Naive thymus-derived CD4-positive, alpha-beta T cell (primary cell): ENCODE measurements at places on chromosomes 12 and 14. TPM values are rescaled to one million over a fixed set of nuclear protein-coding genes. Genes with fewer than 3 reads are reported as not detected.

KIAA0586 gene
- 47.0 TPM for total RNA-seq

MGP gene
- 1.7 TPM for total RNA-seq

ITGB7 gene
- total RNA-seq: 410 TPM

DNA sequence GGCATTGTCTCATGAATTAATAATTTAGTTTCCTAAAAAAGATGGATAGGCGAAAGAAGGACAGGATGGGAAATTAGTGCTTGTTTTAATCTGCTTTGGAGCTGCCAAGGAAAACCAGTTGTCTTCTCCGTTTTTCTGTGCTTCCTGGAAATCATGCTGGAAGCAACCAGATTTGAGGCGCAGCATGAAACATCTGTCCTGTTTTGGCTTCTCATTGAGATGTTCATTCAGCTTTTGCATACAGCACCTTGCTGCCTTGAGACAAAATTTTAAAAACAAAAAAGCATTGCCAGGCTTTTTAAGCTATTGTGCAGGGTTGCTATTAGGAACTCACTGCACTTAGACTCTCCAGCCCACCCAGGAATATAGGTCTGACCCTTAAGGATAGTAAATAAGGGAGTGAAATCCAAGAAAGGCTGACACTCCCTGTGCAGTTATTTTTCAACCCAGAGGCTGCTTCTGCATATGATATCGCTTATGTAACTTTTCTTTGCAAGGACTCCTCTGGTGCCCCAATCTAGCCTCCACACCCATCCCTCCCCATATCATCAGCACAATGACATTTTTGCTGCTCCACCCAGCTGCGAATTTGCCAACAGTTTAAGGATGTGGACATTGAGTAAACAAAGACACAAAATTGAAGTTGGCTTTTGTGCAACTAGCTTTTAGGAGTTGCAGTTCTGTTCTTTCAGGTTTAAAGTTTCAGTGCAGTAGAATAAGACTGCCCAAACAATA lies 46.9 kb upstream of the MDM1 start:
- H3K27ac ChIP-seq: no peak overlapping the region
- no peaks in the 10 kb centered on the region for H3K27me3 ChIP-seq
- H3K36me3 ChIP-seq: peaks cover 3% of the 10 kb centered on the region
- H3K4me3 ChIP-seq: no peak overlapping the region
- peaks cover 6% of the 10 kb centered on the region for H3K4me1 ChIP-seq

DNA sequence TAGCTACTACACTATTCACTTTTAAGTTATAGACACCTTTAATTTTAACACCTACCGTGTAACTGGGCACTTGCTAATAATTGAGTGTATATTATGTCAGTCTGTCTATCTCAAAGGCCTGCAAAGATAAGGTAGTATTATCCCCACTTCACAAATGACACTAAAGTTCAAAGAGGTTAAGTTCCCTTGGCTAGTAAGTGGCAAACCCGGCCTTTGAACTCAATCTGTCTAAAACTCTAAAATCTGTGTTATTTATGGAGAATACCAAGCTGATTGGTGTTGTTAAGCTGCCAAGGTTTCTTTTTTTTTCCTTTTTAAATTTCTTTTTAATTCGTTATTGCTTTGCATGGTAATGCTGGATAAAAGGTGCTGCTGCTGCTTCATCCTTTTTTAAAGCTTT lies 37.7 kb downstream of the YLPM1 start:
- no peaks in the 10 kb centered on the region for H3K27me3 ChIP-seq
- no peak overlapping the region for H3K4me3 ChIP-seq
- H3K27ac ChIP-seq: no peak overlapping the region
- H3K36me3 ChIP-seq: peaks cover 20% of the 10 kb centered on the region
- no peak for DNase-seq

DNA sequence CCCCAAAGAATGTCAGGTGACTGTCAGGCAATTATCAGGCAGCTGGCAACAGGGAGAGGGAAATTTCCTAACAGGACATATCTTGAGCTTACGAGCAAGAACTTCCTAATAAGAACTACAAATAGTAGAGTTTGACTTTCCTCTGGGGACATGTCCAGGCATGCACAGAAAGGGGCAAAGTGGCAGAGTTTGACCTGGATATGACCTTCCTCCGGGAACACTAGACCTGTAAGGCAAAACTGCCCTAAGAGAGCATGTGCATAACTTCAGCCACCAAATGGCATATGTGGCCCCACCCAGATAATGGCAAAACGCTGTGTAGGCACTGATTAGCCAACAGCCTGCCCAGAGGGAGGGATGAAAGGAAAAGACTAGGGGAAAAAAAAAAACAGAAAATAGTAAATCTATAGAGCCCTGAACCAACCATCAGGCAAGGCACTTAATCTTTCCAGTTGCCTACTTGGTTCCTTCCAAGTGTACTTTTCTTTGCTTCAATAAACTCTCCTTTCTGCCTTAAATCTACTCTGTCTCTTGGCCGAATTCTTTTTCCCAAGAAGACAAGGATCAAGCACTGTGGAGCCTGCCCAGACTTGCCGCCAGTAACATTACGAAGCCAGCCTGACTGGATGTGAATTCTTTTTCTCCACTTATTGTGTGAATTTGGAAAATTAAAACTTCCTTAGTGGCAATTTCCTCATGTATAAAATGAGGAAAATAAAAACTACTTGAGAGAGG lies 164.1 kb downstream of the SPTSSA start:
- H3K36me3 ChIP-seq: no peaks in the 10 kb centered on the region
- no peak for DNase-seq
- H3K27ac ChIP-seq: no peak overlapping the region
- H3K4me1 ChIP-seq: no peaks in the 10 kb centered on the region

DNA sequence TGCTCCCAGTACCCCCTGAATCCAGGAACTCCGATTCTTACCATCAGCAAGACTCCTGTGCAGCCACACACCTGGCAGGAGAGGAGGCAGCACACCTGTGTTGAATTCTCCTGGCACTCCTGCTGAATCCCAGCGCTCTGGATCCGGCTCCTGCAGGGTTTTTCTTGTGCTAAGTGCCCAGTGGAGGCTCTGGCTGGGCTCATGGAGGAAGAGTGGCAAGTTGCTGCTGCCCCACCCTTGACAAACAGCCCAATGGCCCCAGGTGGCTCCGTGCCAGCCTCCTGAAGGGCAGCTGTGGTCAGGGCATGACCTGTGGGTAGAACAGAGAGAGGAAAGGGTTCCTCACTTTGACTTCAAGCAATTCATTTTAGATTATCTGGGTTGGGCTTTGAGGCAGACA lies 20.0 kb downstream of the CRACR2A start:
- H3K4me3 ChIP-seq: no peak overlapping the region
- no peaks in the 10 kb centered on the region for H3K27me3 ChIP-seq
- no peak overlapping the region for H3K27ac ChIP-seq
- peaks cover 7% of the 10 kb centered on the region for H3K4me1 ChIP-seq

- DNase-seq: no peak
- H3K27me3 ChIP-seq: peaks cover 7% of the 10 kb centered on the region
- H3K27ac ChIP-seq: no peak overlapping the region
- no peaks in the 10 kb centered on the region for H3K4me1 ChIP-seq
These were observed 507 bp downstream of the AQP5 start for GRCh38 chr12:49961993-49962764.

- H3K4me3 ChIP-seq: peak overlapping the region; percentile 30
- peaks cover 17% of the 10 kb centered on the region for H3K36me3 ChIP-seq
- H3K27ac ChIP-seq: peak overlapping the region; percentile 56
- peak; percentile 60 for DNase-seq
These were observed 14.7 kb downstream of the P2RX4 start for GRCh38 chr12:121224591-121224990.

DNA sequence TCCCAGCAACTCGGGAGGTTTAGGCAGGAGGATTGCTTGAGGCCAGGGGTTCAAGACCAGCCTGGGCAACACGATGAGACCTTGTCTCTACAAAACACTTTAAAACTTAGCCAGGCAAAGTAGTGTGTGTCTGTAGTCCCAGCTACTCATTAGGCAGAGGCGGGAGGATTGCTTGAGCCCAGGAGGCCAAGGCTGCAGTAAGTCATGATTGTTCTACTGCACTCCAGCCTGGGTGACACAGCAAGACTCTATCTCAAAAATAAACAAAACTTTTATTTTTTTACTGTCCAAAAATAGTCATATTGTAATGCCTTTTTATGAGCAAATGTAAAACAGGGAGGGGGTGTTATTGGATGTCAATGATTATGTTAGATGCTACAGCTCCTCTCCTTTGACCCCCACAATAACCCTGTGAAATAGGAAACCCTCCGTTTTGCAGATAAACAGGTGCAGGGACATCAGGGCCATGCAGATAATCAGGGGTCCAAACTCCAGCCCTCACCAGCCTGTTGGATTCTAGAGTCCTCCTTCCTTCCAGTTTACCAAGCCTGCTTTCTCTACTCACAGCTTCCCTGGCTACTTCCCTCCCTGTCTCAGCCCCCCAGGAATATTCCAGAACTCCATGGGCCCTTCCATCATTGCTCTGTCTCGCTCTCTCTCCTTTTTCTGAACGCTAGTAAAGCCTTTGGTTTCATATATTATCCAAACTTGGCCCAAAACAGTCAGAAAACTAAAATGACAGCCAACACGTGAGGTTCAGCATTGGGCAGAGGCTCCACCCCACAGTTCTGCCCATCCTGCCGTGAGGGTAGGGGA lies 5.9 kb upstream of the FBLN5 start:
- no peaks in the 10 kb centered on the region for H3K36me3 ChIP-seq
- no peaks in the 10 kb centered on the region for H3K4me1 ChIP-seq
- H3K27ac ChIP-seq: no peak overlapping the region
- no peaks in the 10 kb centered on the region for H3K27me3 ChIP-seq
